ENCODE measurements at places on chromosomes 16 and 17.

DNA sequence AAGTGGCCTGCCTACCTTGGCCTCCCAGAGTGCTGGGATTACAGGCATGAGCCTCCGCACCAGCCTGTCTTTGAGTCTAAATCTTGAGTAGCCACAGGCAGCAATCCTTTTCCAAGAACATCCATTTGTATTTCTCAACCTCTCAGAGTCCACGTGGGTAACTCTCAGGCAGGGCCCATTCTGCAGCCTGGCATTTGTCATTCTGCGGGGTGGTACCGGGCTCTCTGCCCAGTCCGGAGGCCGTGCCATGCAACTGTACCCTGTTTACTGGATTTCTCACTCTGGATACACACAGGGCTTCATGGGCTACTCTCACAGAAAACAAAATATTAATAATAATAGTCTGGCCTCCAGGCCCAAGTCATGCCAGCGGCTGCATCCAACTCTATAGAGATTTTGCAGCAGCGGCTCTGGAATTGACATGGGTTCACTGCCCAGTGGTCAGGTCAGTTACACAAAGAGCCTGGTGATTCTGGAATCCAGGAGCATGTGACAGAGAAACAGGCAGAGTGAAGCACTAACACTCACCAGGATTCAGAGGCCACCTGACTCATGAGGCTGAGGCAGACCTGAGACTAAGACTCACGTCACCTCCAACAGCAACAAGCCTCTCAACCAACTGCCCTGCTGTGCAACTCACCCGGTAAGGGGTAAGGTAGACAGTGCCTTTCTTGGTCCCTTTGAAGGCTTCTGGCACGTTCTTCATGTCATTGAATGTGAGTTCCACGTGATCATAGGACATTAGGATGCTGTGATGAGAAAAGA lies 4.0 kb downstream of the WBP2 start:
- DNase-seq = peak; percentile 42

DNA sequence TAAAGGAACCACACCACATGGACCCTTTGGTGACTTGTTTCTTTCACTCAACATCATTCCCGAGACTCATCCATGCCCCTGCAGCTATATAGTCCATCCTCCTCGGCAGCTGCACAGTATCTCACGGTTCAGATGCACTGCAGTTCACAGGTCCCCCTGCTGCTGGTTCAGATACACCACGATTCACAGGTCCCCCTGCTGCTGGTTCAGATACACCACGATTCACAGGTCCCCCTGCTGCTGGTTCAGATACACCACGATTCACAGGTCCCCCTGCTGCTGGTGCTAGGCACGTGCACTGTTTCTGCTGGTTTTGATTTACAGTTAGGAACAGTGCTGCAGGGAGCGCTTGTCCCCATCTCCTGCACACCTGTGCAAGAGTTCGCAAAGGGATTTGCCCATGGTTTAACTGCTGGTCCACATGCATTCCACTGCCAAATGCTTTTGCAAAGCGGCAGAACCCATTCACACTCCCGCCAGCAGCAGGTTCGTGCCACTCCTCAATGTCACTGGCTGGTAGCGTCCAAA lies 3.8 kb downstream of the HSDL1 start:
- DNase-seq = no peak

GRCh38 chr17:27473748-27474609 lies 17.7 kb downstream of the KSR1 start:
- DNase-seq = no peak

DNA sequence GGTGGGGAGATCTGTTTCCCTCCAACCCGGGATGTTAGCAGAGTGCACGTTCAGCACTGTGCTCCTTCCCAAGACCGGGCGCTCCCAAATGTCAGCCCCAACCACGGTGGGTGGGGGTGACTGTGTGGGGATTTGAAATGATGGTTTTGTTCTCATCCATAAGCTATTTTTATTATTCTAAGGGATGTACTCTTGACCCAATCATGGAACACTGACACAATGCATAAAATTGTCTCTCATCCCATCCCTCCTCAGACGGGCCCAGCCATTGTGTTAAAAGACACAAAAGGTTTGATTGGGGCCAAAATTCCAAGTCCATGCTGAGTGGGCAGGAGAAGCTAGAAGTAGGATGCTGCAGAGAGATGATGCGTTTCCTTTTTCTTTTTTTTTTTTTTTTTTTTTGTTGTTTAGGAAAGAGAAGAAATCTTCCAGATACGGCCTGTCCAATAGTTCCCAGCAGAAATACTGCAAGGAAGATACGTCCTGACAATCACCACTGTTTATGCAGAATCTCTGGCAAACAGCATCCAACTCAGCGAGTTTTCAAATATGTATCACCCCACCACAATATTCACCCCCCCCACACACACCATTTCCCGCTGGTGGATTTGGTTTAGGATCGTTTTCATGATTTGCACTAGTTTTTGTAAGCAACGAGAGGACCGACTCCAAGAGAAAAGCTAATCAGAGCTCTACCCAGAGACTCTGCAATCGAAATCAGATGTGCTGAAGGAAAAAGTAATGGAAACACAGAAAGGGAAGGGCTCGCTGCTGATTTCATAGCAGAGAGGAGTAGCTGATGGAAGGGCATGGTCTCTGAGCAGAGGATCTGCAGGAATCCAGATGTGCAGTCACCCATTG lies 163.5 kb upstream of the DYNLRB2 start:
- DNase-seq = no peak

DNA sequence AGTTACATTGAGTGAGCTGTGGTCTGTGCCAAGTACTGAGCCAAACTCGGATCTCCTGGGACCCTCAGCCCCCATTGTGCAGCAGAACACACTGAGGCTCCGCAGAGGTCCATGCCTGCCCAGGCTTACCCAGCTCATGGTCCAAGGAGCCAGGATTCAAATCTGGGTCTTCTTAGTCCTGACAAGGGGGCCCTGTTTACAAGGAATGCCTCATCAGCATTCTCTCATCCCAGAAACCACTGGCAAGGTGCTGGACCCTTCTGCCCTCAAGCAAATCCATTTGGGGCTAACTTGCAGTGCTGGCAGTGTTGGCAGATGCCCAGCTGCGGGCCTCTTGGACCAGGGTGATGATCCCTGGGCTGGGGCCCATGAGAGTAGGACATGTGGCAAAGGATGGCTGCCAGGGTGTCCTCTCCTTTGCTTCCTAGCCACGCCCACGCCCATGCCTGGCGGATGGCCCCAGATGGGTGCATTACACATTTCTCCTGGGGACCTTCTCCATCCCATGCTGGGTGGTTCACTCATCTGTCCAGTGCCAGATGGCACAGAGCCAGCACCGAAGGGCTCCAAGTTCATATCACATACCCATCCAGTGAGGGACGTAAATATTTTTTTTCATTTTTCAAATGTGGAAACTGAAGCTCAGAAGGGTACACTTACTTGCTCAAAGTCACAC lies 117.7 kb downstream of the CMIP start:
- no peak for DNase-seq

DNA sequence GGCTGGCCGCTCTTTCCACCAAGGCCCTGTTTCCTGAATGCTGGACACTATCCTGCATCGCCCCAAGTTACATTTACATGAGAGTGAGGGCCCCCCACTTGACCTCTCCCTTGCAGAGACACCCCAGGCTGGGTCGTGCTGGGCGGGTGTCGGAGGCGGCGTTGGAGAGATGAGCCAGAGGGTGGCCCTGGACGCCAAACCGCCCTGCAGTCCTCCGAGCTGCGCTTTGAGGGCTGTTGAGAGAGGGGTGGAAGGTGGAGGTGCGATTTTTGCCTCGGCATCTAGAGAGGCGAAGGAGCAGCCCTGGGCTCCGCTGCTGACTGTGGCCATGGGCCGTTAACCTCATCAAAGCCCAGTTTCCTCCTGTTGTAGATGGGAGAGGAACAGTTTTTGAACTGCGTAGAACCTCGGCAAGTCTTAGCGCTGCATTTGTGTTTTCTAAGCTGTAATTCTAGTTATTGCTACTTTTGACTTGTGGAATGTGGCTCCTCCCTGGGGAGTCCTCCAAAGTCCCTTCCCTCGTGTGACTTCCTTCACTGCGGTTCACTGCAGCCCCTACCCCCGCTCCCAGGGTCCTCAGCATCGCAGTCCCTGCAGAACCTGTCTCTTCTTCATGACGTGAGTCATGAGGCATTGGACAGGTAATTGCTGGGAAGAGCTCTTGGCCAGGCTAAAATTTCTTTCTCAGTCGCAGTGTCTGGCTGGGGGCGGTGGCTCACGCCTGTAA lies 986 bp upstream of the ELOB start:
- DNase-seq = no peak

DNA sequence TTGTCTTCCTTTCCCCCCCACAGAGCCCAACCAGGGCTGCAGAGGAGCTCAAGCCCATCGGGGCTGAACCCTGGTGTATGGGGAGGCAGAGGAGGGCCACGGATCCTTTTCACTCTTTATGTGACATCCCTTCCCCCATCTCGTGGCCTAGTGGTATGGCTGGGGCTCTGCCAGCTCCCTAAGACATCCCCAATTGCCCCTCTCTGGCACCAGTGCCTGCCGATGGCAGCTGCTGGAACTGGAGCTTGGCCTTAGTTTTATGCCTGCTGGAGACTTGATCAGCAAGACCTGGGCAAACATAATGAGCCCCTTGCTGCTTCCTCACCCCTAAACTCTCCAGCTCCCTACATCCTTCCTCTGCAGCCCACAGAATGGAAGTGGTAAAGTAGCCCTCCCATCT lies 8.0 kb upstream of the TOP2A start:
- no peak for DNase-seq

DNA sequence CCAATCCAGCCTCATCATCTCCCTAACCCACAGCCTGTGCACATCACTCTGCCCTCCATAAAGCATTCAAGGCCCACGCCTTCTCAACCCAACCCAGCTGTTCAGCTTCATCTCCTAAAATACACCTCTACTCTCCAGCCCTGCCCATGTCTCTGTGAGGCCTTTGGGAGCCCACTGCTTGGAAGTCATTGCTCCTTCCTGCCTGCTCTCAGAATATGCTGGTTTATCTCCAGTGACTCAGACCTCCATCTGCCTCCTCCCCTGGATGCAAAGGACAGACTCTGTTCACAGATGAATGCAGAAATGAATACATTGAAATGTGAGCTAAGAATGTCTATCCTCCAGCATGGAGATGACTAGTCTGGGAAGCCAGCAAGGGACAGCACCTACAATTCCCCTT lies 19.0 kb downstream of the KCNG4 start:
- peak; percentile 37 for DNase-seq

DNA sequence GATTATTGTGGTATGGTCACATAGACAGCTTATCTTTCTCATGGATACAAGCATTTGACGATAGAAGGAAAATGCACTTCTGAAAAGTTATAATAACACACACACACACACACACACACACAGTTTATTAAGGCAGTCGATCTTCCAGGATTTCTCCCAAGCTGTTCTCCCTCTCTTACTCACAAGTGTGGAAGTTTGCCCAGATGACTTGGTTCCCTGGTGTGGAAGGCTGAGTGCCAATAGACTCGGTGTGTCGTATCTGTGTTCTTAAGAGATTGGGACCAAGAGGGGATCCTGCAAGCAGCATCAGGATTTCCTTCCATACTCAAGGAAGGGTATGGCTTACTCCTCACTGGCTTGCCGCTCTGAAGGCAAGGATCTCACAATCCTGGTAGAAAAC lies 279.6 kb downstream of the HS3ST3B1 start:
- DNase-seq = no peak

DNA sequence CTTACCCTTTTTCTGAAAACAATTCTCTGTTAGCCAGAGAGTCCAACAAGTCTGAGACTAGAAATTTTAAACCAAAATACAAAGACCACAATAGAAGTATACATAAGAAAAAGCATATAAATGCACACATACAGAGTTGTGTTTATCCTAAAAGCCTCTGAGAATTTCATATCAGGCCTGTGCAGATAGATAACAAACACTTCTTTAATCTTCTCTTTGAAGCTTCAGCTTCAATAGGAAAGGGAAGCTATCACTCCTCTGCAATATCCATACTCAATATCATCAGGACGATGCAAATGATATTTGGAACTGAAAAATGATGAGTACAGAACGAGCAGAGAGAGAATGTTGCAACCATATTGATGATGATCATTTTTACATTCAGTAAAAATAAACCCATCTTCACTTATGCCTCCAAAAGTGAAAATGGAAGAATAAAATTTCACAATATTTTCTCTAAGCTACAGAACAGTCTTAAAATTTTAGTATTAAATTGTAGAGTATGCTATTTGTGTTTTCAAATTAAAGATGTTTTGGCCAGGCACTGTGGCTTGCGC lies 61.6 kb downstream of the SKAP1 start:
- no peak for DNase-seq

DNA sequence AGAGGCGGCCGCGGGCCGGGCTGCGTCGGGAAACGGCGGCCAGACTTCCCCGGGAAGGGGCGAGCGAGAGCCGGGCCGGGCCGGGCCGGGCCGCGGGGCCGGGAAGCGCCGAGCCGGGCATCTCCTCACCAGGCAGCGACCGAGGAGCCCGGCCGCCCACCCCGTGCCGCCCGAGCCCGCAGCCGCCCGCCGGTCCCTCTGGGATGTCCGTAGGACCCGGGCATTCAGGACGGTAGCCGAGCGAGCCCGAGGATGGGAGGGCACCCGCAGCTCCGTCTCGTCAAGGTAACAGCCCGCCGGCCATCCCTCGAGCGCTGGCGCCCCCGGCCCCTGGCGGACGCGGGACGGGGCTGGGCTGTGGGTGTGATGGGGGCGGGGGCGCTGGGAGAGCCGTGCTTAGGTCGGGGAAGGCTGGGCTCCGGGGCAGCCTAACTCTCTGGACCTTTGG lies at the start of gene CRHR1:
CRHR1 (plus strand) TSS at position 28 of the 448 bp plus-strand sequence; CDS start at position 253, 225 bp downstream.
- no peak for DNase-seq

DNA sequence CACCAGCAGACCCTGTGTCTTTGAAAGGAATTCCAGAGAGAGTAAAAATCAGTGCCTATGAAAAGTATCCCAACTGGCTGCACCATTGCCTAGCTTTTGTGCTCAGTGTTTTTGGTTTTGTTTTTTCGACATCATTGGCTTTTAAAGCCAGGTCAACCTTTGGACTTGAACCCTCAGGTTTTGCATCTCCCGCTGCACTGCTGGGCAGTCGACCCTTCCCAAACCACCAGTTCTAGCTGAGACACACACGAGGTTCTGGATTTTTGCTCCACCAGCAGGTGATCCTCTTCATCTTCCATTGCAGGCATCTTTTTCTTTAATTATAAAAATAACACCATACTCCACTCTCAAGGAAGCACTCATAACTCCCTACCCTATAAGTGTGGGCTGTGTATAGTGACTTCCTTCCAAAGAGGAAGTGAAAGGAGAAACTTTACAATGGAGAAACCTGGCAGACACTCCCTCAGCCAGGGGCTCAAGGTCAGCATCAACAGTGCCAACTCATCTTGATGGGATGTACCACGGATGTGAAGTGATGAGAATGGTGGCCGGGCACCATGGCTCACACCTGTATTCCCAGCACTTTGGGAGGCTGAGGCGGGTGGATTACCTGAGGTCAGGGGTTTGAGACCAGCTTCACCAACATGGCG lies 57.8 kb downstream of the BMERB1 start:
- no peak for DNase-seq
